Umbilical cord (tissue), 2 donors: ENCODE measurements at places on chromosomes 6 and 20.

GRCh38 chr20:37596890-37597536, 69.3 kb upstream of the BLCAP start:
- no peak for DNase-seq

- DNase-seq, result peak; percentile 88
Observed at GRCh38 chr20:53623454-53624211, 30.0 kb upstream of the ZNF217 start.

GRCh38 chr6:100506651-100507050, 41.9 kb upstream of the SIM1 start:
- DNase-seq, result no peak

GRCh38 chr6:21928827-21929226, 335.3 kb downstream of the SOX4 start:
- DNase-seq, result no peak

GRCh38 chr6:123169774-123170095, 173.7 kb downstream of the CLVS2 start:
- DNase-seq, result no peak

GRCh38 chr20:33696448-33696847, 10.3 kb upstream of the E2F1 start:
- no peak for DNase-seq

- no peak for DNase-seq
Observed at GRCh38 chr20:58260006-58260405, 31.6 kb upstream of the ANKRD60 start.

GRCh38 chr6:47094241-47094925, 52.3 kb upstream of the ADGRF1 start:
- DNase-seq, result no peak

- DNase-seq, result no peak
Observed at GRCh38 chr6:7916959-7917358, 6.4 kb upstream of the TXNDC5 start.

DNA sequence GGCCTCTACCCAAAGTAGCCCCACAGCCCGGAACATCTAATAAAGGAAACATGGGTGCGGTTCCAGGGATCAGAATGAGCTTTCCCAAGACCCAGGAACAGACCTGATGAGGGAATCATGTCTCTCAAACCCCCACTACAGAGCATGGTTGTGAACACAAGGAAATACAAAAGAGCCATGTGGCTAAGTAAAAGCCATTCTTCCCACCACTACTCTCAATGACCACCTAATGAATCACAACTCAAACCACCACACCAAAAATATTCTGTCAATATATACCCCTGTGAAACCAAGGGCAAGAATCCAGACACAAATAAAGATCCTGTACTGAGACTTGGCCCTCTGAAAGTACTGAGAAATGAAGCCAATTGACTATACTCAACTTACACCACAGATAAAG, 20.9 kb upstream of the COL21A1 start:
- DNase-seq, result no peak

DNA sequence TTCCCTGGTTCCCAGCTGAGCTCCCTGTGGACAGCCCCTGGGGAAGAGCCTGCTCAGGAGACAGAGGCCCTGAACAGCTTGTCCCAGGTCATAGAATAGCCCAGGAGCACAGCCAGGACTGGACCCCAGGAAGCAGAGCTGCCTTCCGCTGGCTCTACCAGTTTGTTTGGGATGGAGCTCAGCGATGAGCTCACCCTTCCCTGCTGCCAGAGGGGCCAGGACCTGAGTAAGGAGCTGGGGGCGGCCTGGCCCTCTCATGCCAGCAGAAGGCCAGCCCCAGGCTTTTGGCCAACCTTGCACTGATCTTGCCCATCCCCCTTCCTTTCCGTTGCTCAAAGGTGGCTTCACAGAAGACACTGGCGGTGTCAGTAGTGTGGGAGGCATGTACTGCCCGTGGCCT, 17.5 kb downstream of the MMP24OS start:
- DNase-seq, result no peak

GRCh38 chr20:25547063-25547462, 38.3 kb downstream of the NINL start:
- DNase-seq, result no peak

DNA sequence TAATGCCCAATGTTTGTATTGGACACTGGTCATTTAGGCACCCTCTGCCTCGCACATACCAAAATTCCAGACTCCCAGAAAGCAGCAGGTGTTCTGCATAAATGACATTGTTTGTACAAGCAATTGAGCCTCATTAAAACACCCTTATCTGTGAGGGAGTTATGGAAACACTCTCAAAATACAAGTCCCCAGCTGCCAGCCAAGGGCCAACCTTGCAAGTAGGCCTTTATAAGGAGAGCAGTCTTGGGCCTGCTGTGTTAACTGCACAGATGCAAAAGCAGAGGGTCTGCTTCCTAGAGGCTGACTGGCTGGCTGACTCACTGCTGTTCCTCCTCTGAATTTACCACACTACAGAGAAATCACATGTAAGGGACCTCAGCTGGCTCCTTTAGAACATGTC, 150.4 kb upstream of the HMGN3 start:
- DNase-seq, result no peak

DNA sequence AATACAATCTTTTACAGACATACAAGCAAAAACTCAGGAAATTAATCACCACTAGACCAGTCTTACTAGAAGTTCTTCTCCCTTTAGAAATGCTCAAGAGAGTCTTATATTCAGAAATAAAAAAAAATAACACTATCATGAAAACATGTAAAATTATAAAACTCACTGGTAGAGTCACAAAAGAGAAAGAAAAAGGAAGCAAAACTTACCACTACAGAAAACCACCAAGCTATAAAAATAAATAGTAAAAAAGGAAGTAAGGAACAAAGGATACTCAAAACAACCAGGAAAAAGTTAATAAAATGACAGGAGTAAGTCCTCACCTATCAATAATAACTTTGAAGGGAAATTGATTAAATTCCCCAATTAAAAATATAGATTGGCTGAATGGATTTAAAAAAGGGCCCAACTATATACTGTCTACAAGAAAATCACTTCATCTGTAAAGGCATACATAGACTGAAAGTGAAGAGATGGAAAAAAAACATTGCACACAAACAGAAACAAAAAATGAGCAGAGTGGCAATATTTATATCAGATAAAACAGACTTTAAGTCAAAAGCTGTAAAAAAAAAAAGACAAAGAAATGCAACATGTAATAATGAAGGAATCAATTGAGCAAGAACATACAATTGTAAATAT, 489.5 kb downstream of the KIF16B start:
- DNase-seq, result no peak

DNA sequence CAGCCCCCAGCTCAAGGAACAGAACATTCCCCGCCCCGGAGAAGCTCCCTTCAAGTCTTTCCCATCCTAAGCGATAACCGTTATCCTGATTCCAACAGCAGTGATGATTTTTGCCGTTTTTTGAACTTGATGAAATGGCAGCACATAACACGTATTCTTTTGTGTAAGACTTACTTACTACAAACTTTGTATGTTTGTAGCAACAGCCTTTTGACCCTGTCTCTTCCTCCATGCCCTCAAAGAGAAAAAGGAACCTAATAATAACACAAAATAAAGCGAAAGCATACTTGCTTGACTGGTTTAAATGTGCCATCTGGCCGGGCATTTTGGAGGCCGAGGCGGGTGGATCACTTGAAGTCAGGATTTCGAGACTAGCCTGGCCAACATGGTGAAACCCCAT, 26.4 kb upstream of the SLC9A8 start:
- DNase-seq, result no peak

- DNase-seq, result no peak
Observed at GRCh38 chr6:74973591-74973990, 232.3 kb downstream of the COL12A1 start.

DNA sequence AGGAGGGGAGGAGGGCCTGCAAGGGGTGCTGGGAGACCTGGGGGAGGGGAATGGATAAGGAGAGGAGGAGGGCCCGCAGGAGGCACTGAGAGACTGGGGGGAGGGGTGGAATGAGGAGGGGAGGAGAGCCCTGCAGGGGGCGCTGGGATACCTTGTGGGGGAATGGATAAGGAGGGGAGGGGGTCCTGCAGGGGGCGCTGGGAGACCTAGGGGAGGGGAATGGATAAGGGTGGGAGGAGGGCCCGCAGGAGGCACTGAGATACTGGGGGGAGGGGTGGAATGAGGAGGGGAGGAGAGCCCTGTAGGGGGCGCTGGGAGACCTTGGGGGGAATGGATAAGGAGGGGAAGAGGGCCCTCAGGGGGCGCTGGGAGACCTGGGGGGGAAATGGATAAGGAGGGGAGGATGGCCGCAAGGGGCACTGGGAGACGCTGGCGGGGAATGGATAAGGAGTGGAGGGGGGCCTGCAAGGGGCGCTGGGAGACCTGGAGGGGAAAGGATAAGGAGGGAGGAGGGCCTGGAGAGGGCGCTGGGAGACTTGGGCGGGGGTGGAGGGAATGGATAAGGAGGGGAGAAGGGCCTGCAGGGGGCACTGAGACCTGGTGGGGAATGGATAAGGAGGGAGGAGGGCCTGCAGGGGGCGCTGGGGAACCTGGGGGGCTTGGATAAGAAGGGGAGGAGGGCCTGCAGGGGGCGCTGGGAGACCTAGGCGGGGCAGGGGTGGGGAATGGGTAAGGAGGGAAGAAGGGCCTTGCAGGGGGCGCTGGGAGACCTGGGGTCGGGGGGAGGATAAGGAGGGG, 1.3 kb upstream of the CTCFL start:
- no peak for DNase-seq

GRCh38 chr6:150696190-150696589, 96.5 kb downstream of the PLEKHG1 start:
- peak; percentile 86 for DNase-seq

GRCh38 chr6:53803081-53803860, 8.5 kb downstream of the LRRC1 start:
- DNase-seq, result peak; percentile 22

DNA sequence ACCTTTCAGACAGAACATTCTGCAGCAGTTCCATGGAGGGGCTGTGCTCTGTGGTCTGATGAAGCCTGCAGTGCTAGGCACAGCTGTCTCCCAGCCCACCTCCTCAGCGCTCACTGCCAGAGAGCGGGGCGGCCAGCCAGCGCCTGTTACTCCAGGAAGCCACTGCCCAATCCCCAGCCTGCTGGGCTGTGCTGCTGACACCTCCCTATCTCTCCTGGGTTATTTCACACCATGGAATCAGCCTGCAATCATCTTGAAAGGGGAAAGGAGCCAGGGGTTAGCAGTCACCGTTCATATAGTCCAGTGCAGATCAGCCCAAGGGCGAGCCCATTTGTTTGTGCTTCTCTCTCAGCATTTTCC, 46.3 kb upstream of the NHSL1 start:
- peak; percentile 81 for DNase-seq

DNA sequence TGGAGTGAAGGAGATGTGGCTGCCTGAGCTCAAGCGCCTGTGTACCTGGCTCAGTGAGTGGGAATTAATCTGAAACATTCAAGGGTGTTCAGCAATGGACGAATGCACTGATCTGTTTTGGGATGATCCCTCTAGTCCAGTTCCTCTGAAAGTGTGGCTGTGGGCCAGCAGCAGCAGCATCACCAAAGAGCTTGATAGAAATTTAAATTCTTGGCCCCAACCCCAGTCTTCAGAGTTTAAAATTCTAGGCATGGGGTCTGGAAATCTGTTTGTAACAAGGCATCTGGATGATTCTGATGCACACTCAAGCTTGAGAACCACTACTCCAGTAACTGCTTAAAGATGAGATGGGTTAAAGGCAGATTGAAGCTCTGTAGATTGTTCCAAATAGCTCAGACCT, 59.2 kb downstream of the STMND1 start:
- peak; percentile 50 for DNase-seq

- DNase-seq, result no peak
Observed at GRCh38 chr6:57207141-57207540, 15.0 kb downstream of the RAB23 start.

GRCh38 chr6:148134592-148134991, 208.0 kb upstream of the SASH1 start:
- DNase-seq, result no peak
